ENCODE measurements at places on chromosomes 2 and 18. TPM values are rescaled to one million over a fixed set of nuclear protein-coding genes. Genes with fewer than 3 reads are reported as not detected.

SLC5A7 gene
- total RNA-seq: not detected

- H3K27ac ChIP-seq: no peak overlapping the region
- no peaks in the 10 kb centered on the region for H3K4me1 ChIP-seq
- no peaks in the 10 kb centered on the region for H3K36me3 ChIP-seq
- no peaks in the 10 kb centered on the region for H3K27me3 ChIP-seq
- no peak overlapping the region for H3K4me3 ChIP-seq
Measured at GRCh38 chr2:111652038-111652437, 232.0 kb downstream of the ANAPC1 start.

CKAP2L gene
- total RNA-seq: 18.8 TPM

GRCh38 chr2:170369894-170370293, 191.9 kb downstream of the MYO3B start:
- no peak overlapping the region for H3K27ac ChIP-seq
- peaks cover 11% of the 10 kb centered on the region for H3K4me1 ChIP-seq
- no peaks in the 10 kb centered on the region for H3K27me3 ChIP-seq

- H3K27me3 ChIP-seq: no peaks in the 10 kb centered on the region
- no peak for DNase-seq
- H3K27ac ChIP-seq: no peak overlapping the region
- H3K4me3 ChIP-seq: no peak overlapping the region
- H3K4me1 ChIP-seq: no peaks in the 10 kb centered on the region
Measured at GRCh38 chr18:22975508-22975907, 42.4 kb downstream of the RBBP8 start.

All from H9 (cell line).